GM20000 (cell line): ENCODE measurements at places on chromosomes 3 and 15.

DNA sequence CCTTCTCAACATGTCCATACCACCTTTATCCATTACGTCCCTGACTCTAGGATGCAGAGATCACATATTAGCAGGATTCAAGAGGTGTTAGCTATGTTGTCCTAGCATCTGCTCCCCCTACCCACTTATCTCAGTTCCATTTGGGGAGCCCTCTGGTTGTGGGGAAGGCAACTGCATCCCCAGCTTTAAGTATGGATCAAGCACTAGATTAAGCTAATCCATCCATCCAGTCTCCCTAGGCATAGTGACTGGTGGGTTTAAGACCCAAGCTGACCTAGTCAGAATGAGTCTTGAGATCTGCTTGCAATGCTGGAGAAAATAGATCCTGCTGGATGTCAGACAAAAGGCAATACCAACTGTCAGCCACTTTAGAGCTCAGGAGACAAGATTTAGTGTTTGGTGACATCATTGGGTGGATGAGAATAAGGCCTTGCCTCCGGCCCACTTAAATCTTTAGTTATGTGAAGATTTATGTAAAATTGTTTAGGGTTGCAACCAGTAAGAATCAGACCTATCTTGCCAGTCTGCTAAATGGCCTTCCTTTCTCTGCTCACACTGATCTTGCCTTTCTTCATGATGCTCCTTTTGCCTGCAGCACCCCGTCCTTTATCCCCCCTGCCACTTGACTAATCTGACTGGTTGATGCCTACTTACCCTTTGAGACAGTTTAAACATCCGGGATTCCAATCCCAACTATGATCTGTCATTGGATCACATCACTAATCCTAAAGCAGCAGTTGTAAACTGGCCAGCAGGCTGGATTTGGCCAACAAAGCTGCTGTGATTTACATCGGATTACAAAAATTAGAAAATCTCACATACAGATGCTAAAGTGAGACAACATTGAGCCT lies 2.1 kb upstream of the ISY1 start:
- no peak for DNase-seq

GRCh38 chr3:169980055-169980454 lies 13.4 kb downstream of the SEC62 start:
- no peak for DNase-seq

DNA sequence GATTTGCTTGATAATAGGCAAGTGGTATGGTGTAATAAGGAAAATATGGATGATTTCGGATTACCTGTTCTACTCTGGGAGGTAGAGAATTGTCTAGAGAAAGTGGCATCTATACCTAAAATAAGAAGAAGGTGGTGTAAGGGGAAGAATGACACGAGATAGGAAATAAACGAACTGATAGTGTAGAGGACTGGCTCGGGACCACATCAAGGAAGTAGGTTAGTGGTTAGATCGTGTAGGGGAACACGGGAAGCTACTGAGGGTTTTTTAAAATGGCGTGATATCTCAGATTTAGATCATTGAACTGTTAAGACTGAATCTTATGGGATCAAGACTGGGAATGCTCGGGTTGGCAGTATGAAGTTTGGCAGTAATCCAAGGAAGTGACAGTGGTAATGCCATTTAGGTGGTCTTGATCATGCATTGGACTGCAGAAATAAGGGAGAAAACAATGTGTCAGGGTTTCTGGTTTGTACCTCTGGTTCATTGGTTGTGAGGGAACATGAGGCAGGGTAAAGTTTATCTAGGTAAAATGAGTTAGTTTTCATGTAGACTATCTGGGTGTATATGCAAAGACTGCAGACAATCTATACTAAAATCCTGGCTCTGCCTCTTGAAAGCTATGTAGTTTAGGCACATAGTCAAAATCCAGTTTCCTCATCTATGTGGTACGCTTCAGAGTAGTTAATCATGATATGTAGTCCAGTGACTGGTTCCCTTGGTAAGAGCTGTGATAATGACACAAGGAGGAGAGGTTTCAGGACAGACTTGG lies 7.4 kb downstream of the RPL14 start:
- no peak for DNase-seq

DNA sequence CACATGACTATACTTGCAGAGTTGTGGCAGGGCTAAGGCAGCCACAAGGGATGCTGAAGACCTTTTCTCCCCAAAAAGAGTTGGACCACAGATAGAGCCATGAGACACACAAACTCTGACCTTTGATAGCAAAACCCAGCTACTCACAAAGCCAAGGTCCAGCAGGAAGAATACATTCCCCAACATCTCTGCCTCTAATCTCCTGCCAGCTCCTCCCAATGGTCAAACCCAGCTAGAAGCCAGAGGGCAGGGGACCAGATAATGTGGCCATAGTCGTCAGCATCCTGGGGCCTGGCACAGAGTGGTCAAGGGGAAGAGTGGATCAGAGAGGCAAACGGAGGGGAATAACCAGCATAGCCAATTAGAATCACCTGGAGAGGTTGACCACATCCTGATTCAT lies 28.2 kb downstream of the SLC6A1 start:
- DNase-seq = no peak

- DNase-seq = no peak
Observed at GRCh38 chr15:58052334-58052733, 13.2 kb downstream of the ALDH1A2 start.

- DNase-seq = peak; percentile 28
Observed at GRCh38 chr15:82750831-82751180, 41.1 kb upstream of the AP3B2 start.

- no peak for DNase-seq
Observed at GRCh38 chr3:30355622-30356021, 250.8 kb upstream of the TGFBR2 start.

- DNase-seq = no peak
Observed at GRCh38 chr3:169457807-169458697, 205.5 kb downstream of the MECOM start.

DNA sequence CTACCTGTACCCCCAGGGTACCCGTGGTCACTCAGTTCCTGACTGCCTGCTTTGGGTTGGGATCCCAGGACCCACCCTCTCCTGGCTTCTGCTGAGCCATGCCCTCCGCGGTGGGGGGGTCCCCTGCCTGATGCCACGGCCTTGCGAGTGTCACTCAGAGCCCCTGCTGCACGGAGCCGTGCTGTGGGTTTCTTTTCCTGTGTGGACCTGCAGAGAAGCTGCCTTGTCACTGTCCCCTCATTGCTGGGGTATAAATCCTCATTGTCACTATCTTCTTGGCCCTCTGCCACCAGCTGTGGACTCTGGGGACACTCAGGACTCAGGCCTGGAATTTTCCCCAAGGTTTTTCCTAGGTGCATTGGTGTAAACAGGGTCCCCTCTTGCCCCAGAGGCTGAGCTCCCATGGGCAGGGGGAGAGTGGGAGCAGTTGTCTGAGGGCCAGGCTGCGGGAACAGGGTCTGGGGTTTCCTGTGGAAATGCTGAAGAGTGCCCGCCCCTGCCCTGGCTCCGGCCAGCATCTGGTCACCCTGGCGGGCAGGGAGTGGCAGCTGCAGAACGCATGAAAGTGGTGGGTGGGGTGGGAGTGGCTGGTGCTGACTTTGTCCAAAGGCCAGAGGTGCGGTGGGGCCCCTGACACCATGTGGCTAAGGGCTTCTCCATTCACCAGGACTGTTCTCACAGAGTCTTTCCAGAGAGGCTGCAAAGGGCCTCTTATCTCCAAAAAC lies 191.7 kb downstream of the GOLGA6L6 start:
- DNase-seq = peak; percentile 36

DNA sequence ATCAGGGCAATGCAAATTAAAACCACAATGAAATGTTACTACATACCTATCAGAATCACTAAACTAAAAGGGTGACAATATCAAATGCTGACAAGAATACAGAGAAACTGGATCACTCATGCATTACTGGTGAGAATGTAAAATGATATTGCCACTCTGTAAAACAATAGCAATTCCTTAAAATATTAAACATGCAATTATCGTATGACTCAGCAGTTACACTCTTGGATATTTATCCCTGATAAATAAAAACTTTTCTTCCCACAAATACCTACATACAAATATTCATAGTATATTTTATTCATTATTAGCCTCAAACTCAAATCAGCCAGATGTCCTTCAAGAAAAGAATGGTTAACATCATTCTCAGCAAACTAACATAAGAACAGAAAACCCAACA lies 25.9 kb upstream of the RAB6B start:
- no peak for DNase-seq

DNA sequence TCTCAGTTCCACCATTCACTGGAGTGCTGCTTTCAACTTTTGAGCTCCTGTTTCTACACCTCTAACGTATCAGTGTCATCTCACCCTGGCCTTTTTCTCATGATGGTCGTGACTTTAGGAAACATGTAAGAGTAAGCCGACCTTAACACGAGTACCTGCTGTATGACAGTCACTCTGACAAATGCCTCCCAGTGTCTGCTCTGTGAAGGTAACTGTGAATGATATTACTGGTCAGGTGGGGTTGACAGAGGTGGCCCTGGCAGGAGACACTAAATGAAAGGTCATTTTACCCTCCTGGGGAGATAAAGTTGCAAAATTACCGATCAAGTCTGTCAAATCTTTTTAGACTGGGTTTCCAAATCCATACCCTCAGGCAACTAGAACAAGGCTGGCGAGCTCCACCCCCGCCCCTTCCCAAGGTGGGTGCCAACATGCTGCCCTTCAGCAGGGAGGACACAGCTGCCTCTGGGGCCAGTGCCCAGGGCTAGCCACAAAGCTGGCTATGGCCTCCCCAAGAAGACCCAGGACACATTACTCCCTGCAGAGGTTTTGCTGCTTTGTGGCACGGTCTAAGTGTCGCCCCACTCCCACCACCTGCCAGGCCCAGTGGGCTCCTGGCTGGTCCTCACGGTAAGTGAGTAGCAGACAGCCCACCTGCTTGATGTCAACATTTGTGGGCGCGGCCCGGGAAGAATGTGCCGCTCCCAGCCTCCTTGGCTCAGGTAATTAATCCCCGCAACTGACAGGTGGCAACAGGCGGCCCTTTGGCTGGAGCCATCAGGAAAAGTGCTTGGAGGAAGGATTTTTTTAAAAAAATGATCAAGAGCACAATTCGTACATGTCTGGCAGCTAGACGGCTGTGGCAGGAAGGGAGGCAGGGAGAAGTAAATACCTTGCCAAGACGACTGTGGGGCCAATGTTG lies 211.8 kb downstream of the TP63 start:
- DNase-seq = no peak

DNA sequence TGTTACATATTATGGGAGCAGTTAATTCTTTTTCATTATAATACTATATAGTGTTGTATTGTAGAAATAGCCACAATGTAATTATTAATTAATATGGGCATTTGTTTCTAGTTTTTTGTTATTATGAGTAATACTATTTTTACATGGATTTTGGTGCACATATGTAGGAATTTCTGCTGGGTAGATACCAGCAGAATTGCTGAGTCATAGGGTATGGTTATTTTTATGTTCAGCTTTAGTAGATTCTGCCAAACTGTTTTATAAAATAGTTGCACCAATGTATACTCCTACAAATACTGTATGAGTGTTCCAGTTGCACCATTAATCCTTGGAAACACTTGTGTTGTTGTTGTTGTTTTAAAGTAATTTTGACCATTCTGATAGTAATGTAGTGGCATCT lies 91.5 kb downstream of the SH3GL3 start:
- DNase-seq = no peak

GRCh38 chr15:58521293-58521991 lies 89.7 kb downstream of the LIPC start:
- no peak for DNase-seq

GRCh38 chr3:164406281-164406680 lies 672.0 kb downstream of the SI start:
- no peak for DNase-seq

GRCh38 chr3:46228260-46229242 lies 13.7 kb upstream of the CCR3 start:
- DNase-seq = no peak

GRCh38 chr3:124766113-124767095 lies 36.2 kb downstream of the UMPS start:
- DNase-seq = no peak

DNA sequence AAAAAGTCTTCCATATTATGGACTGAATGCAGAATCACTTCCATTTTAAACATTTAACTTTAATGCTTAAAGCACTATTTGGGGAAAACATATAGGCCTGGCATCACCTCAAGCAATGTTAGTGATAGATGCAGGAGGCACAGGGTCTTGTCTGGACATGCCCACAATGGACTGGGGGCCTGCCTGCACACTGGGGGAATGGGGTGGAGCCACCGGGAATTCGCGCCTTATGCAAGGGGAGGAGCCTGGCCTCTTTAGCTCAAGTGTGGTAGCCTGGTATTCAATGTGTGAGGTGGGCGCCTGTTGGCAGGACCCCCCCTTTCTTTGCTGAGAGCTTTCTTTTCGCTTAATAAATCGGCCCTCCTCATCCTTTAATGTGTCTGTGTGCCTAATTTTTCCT lies 29.9 kb downstream of the ACKR4 start:
- no peak for DNase-seq

DNA sequence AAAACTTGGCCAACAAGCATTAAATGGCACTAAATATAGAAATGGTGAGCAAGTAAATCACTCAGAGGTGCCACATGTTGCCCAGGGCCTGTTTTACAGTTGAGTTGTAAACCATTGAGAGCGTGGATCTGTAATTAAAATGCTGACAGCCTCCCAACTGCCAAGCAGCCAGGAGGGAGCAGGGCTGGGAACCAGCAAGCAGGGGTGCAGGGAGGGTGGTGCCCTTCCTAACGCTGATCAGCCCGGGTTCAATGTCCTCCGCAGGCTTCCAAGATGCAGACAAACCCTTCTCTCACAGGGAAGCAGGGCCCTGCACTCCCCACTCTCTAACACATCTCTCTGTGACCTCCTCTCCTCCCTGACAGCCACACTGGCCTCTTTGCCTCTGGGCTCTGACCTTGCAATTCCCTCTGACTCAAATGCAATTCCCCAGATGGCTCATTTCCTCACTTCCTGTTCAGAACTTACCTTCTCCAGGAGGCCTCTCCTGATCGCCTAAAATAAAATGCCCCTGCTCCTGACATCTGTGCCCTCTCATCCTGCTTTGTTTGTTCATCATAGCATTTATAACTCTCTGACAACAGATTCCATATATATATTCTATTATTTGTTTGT lies 40.0 kb downstream of the WNT7A start:
- DNase-seq = no peak

DNA sequence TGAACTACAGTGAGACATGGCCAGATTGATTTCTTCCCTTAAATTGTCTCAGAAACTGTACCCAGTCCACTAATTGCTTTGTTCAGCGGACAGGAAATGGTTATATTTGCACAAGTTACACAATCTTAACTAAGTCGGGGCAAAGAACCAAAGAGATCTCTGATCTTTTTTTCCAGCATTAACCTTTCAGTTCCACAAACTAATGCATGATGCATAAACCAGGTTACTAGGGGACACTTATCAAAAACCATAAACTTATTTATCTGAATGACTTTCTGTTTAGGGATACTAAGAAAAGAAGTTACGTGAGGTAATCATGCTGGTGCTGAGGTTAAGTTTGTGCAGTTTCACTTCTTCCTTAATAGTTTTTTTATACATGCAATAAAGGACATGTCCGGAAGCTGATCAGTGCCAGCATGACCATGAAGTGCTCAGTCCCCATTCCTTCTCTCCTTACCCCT lies 22.4 kb downstream of the FNDC3B start:
- peak; percentile 50 for DNase-seq

GRCh38 chr3:54563501-54564200 lies 364.2 kb downstream of the LRTM1 start:
- no peak for DNase-seq
